ENCODE measurements at places on chromosomes 5 and 9.
A peak's percentile ranks its signal among the peaks of the same experiment; 100 is the strongest.

GRCh38 chr9:88322906-88323566 lies 65.2 kb upstream of the SPIN1 start:
- peak; percentile 72 for DNase-seq

DNA sequence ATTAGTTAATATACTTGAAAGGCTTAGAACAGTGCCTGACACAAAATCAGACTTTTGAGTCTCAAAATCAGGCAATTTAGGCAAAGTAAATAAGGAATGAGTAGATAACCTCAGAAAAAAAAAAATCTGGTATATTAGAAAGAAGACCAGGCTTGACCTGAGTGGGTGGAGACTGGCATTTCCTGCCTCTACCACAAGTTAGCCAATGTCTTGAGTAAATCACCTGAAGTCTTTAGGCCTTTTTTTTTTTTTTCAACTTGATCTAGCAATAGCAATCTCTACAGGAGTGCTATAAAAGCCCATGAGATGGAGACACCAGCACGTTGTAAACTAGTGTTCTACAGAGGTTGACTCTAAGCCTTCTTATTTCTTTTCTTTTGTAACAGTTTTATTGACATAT lies 104.2 kb upstream of the RASEF start:
- DNase-seq: no peak

DNA sequence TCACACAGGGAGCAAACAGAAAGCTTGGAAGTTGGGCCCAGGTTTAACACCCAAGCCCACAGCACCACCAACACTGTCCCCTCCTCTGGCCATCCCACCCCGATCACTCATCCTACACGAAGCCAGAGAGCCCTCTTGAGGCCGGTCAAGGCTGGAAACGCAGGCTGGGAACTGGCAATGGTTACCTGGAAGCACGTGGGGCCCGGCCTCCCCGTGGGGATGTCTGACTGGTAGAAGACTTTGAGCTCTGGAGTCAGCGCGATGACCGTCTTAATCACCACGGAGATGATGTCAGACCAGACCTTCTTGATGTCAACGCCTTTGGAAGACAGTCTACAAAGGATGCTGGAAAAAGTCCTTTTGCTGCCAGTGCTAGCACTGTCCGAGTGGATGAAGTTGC lies 104.1 kb downstream of the TTLL11 start:
- DNase-seq: no peak

GRCh38 chr5:111517853-111518501 lies 5.6 kb upstream of the STARD4 start:
- no peak for DNase-seq

DNA sequence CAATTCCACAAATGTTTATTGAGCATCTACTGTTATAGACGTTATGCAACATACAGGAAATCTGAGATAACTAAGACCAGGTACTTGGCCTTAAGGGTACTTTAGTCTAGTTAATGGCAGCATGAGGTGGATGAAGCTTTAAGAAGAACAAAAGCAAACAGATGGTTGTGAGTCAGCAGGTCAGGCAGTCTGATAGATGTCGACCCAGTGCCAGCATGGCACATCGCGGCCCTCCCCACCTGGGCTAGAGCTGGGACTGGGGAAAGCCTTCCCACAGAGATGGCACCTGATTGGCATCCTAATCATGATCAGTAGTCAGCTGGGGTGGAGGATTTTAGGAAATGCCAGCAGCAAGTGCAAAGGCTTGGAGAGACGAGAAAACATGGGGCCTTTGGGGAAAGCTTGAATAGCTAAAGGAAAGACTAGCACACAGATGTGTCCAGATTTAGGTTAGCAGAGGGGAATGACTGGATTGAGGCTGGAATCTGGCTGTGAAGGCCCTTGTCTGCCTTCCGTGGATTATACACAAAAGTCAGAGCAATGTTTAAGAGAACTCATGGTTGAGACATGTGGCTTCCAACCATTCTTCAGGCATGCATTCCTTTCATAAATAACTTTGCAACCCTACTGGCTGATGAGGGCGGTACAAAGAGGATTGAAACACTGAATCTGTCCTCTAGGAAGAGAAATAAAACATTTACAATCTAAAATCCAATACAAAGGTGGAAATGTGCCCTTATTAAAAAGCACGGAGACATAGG lies 395.4 kb upstream of the WWC1 start:
- DNase-seq: no peak

GRCh38 chr5:1013238-1013947 lies 4.8 kb downstream of the NKD2 start:
- DNase-seq: no peak

GRCh38 chr9:4902135-4902475 lies 83.0 kb upstream of the JAK2 start:
- DNase-seq: no peak

GRCh38 chr9:125782718-125783117 lies 35.5 kb downstream of the PBX3 start:
- no peak for DNase-seq

GRCh38 chr9:16505199-16505598 lies 365.3 kb downstream of the BNC2 start:
- DNase-seq: no peak

- DNase-seq: peak; percentile 62
Measured at GRCh38 chr5:142866563-142867275, 96.5 kb downstream of the ARHGAP26 start.

- no peak for DNase-seq
Measured at GRCh38 chr9:126146254-126147145, 180.1 kb upstream of the MVB12B start.

DNA sequence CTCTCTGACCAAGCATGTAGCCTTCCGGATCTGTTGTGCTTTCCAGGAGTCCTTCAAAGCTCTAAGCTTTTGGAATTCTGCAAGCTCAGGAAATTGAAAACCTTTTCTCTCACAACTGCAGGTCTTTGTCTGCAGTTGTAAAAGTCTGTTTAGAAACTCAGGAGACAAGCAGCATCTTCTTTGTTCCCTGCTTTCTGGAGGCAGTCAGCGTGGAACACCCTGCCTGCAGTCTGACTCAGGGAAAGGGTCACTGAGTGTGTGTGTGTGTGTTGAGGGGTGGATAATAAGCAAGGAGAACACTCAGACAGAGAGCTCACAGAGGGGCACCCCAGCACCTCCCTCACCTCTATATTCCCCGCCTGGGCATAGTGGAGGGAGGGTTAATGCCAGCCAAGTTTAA lies 29.1 kb downstream of the KCNIP1 start:
- DNase-seq: no peak

Measured in CD4-positive, alpha-beta T cell treated with Interleukin-6 at 100 ng/mL for 8 hours (primary cell).